Kidney epithelial cell (primary cell): ENCODE measurements at places on chromosomes 2 and 18.

- no peak for DNase-seq
These were observed 84.8 kb upstream of the PIK3C3 start for GRCh38 chr18:41870191-41870590.

DNA sequence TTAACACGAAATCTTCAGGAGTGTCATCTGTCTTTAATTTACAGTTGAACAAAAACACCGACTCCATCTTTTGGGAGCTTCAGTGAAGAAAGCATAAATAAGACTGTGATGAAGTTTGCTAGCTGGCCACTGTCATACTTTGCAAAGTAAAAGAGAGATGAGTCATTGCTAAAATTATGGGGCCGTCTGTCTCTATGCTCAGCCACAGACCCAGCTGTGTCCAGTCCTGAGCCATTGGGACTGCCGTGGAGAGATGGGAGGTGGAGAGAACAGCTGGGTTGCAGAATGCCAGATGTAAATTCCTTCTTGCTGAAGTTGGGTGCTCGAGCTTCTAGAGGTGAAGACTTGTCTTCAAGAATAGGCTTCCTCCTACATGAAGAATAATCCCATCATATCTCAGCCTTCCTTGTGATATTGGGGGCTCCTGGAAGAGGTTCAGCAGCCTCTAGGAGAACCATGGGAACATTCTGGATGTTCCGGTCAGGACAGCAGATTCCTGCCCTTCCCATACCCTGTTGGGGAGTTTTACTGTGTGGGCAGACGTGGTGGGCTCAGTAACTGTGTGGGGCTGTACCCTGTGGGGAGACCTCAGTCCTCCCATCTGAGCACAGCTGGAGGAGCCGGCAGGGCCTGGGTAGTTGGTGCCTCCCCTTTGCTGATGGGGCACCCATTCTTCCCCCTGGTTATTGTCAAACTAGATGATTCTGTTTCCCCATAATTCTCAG is 71.1 kb downstream of the LDLRAD4 start:
- no peak for DNase-seq

DNA sequence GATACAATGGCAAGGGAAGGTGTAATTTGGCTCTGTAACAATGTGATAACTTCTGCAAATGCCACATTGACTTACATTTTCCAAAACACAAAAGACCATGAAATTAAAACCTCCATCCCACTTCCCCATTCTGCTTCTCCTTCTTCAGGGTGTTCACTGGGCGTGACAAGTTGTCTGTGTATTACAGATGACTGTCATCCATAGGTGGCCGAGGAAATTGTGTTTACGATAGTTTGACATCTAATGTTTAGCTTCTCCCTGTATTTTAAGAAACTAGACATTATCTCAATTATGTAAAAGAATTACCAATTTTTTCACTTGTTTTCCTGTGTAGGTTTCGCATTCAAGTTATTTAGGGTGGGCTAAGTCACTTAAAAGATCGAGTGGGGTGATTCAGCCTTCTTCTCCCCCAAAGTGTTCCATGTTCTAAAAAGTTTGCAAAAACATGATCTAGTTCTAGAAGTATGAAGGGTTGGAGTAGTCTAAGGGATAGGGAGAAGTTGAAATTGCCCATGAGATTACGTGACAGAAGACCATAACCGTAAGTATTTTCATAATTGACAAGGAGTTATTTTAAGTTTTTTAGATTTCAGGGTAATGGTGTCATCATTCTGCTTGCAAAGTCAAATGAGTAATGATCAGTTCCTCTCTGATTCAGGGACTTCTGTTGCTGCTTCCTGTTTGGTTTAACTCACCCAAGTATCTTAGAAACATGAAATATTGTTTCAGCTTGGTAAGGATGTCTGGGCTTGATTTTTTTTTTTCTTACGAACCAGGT is 25.2 kb upstream of the CYTIP start:
- DNase-seq, result no peak

- DNase-seq, result no peak
These were observed 52.6 kb downstream of the PPP4R1 start for GRCh38 chr18:9561759-9562158.

DNA sequence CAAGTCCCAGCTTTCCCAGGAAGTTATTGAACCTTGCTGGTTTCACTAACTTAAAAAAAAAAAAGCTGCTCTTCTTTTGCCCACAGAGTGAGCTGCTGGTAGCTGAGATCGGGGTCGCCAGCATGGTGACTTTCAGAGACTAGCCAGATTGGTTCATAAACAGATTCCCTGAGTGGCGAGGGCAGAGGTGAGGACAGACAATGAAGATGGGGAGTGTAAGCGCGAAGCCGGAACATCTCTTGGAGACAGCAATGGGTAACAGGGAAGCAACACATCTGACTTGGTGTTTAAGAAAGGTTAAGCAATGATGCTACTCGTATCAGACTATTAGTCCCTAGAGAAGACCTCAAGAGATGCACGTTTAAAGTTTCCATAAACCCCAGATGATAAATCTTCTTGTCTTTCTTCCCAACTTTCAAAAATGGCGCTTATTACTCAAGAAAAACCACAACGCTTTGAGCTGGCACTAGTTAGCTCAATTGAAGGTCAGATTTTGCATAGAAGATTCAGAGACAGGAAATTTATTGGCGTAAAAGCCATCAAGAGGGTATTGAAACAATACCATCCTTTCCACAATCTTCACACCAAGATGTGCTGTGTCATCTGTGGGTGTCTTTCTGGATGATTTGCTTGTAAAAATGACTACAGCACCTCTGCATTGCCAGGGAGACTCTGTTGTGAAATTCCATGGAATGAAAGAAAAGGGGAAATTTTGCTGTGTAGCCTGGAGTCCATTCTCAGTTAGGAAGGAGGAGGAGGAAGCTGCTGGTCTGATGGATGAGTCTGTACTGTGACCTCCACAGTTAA is 193.1 kb upstream of the CXCR4 start:
- no peak for DNase-seq

GRCh38 chr2:7476371-7476770 is 559.2 kb downstream of the RNF144A start:
- DNase-seq, result no peak
